ENCODE measurements at places on chromosomes 3 and 15.

DNA sequence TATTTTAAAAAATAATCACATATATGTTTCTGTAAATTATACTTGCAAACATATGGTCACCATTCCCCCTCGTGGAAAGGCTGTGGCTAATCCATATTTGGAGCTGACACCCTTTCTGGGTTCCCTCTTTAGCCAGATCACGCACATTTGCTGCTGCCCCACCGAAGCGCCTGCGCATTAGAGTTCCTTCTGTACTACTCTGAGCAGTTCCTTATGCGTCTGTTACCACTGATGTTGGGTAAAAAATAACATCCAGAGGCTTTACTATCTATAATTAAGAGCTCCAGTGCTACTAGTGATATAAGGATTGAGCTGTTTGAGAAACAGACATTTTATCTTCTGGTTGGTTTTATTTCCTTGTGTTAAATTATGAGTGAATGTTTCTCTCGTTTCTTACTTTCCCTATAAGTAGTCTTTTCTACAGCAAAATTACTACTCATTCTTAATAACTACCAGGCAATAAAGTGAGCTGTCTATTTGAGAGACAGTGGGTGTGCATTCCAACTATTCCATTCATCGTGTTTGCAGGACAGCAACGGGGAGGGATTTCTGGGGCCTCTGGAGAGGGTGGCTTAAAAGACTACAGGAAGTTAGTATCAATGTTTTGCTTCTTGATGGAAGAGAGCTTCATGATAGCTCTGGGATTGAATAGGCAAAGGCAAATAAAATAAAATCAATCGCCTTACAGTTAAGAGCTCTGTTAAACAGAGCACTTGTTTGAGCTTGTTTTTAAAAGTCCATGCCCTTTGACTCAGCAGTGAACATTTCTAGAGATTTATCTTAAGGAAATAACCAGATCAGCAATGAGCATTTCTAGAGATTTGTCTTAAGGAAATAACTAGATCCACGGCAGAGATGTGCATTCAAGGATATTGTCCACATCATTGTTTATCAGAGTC lies 245.2 kb downstream of the CD47 start:
- DNase-seq: no peak

DNA sequence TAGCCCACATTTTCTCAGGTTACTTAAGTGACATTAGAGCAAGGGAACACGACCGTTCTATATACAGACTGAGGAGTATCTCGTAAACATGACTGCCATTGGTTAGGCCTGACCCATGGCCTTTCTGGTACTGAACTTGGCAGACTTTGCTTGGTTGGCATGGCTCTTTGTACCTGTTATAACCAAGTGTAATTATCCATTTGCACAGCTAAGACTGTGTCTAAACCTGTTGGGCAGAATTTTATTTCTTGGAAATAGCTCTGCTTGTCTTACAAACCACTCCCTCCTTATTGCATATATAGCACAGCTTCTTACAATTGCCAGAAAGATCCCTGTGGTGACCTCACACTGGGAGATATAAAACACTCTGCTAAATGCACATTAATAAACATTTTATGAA lies 106.9 kb downstream of the P2RY1 start:
- DNase-seq: no peak

DNA sequence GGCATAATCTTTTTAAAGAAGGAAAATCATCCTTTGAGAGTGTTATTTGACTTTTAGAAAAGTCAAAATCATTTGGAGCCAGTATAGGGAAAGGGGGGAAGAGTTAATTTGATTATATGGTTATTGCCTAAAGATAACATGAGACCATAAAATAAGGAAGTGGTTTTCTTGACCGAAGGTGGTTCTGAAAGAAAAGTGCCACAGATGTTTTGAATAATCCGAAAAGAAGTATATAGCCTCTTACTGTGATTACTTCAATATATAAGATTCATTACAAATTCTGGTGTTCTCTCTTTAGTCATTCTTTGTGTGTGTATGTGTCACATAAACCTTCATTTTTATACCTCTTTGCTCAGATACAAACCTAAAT lies 1.1 kb downstream of the DNAJB11 start:
- DNase-seq: no peak

GRCh38 chr3:98581474-98581873 lies 11.9 kb downstream of the CPOX start:
- DNase-seq: no peak

- DNase-seq: no peak
Measured at GRCh38 chr3:13141183-13141582, 68.0 kb upstream of the IQSEC1 start.

GRCh38 chr3:196662711-196663571 lies 23.4 kb downstream of the NRROS start:
- DNase-seq: no peak

- no peak for DNase-seq
Measured at GRCh38 chr15:62545467-62546227, 380.6 kb upstream of the C2CD4B start.

- DNase-seq: peak; percentile 78
Measured at GRCh38 chr3:30199096-30199759, 407.2 kb upstream of the TGFBR2 start.

- DNase-seq: no peak
Measured at GRCh38 chr3:141371882-141372281, 3.6 kb downstream of the ZBTB38 start.

DNA sequence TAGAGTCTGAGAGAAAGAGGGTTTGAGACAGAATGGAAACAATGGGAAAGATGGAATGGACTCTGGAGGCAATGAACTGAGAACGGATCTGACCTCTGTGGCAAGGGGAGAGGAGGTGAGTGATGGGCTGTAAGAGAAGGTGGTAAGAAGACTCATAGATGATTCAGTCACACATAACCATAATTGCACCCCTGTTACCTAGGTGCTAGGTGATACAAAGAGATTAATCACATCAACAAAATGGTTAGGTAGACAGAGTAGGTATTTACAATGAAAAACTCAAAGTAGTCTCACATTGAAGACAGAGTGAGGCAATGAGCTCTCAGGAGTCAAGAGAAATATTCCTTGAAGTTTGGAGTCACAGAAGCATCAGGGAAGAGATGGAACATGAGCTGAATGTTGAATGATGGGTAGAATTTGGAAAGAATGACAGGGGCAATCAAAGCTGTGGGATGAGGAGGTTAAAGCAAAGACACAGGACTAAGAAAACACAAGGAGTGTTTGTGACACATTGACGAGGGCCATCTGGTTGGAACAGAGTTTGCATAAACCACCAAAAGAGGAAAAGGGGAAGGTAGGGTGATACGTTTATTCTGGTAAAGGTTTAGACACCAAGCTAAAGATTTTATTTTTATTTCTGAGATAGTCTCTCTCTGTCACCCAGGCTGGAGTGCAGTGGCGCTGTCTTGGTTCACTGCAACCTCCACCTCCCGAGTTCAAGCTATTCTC lies 32.7 kb downstream of the MME start:
- no peak for DNase-seq

GRCh38 chr3:184391266-184391665 lies 11.4 kb downstream of the CHRD start:
- DNase-seq: no peak

DNA sequence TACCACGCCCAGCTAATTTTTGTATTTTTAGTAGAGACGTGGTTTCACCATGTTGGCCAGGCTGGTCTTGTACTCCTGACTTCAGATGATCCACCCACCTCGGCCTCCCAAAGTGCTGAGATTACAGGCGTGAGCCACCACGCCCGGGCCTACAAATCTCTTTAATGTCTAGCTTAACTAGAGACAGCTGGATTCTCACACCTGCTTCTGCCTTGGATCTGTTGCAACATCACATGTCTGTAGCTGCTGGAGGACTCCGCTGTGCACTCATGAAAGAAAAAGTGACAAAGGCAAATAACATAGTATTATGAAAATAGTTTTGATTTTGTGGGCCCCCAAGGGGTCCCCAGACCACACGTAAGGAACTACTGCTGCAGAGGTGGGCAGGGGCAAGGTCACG lies 85.9 kb downstream of the NCEH1 start:
- no peak for DNase-seq

GRCh38 chr3:72128921-72129320 lies 344.0 kb upstream of the PROK2 start:
- DNase-seq: no peak

DNA sequence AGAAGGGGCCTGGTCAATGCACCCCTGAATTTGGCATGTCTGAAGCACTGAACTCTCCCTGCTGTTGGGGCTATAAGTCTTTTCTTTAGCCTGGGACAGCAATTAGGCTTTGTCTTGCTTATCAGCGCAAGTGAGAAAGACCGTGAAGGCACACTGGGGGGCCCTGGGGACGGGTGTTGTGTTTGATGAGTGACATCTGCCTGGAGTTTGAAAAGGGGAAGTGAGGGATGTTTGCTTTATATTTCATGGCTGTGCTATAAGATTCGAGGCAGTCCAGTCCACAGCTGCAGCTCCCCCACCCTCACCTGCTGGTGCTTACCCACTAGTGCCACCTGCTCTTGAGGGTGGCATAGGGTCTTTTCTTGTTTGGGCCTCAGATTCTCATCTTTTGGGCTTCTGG lies 44.8 kb downstream of the CEMIP start:
- DNase-seq: no peak

- no peak for DNase-seq
Measured at GRCh38 chr3:197369545-197369944, 71.1 kb upstream of the DLG1 start.

GRCh38 chr3:183824761-183825455 lies 469 bp downstream of the MAP6D1 start:
- DNase-seq: peak; percentile 19

DNA sequence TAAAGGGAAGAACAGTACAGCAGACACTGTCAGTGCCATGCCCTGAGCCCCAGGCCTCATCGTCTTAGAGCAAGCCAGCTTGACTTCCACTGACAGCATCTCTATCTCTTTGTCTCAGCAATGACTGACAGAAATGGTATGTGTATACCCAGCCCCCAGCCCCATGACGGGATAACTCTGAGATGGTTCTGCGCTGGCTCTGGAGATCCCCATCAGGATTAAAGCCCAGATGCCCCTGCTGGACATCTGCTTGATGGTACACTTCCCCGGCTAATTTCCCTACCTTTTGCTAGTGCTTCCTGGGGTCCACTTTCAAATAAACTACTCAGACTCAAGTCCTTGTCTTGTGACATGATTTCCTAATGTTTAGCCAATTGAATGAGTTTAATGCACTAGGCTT lies 7.6 kb downstream of the NMNAT3 start:
- no peak for DNase-seq

DNA sequence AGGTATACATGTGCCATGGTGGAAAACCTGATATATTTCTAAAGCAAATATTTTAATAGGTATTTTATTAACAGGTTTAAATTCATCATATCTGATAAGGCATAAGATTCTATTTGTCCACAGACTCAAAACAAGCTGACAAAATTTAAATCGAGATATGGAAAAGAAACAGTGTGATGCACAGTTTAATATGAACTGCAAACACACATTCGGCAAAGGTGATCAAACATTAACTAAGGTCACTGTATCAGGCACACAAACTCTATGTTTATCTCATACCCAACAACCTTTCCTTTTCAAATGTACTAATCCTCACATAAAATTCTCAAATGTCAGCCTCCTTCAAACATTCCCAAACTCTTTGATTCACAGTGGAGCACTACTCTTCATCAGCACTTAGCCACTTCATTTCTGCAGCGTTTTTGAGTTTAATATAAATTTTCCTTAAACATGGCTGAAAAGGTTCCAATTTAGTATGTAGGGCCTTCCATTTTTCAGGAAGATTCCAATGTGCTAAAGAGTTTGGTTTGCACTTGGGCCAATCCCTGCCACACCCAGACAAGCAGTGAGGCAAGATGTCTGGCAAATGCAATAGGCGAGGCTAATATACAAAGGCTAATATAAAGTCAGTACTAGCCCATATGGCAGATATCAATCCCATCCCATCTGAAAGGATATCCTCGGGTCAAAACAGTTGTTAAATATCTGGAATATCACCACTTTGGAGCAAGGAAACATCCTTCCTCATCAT lies 84.6 kb downstream of the GBE1 start:
- DNase-seq: no peak

DNA sequence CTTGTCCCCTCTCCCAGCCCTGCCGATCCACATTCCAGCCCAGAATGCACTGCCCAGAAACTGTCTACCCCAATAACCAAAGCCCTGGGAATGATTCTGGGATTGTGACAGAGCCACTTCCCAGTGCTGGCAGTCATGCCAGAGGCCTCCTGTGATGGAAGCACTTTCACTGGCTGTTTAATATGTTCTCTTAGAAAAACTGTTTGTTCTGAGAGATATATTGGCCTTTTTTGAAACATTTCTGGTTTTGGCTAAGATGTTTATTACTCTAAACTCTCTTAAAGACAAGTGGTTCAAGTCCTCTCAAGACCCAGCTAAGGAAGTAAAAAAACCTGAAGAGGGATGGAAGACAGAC lies 74.0 kb upstream of the HACD2 start:
- no peak for DNase-seq

- DNase-seq: no peak
Measured at GRCh38 chr15:99454107-99454809, 111.5 kb upstream of the MEF2A start.

DNA sequence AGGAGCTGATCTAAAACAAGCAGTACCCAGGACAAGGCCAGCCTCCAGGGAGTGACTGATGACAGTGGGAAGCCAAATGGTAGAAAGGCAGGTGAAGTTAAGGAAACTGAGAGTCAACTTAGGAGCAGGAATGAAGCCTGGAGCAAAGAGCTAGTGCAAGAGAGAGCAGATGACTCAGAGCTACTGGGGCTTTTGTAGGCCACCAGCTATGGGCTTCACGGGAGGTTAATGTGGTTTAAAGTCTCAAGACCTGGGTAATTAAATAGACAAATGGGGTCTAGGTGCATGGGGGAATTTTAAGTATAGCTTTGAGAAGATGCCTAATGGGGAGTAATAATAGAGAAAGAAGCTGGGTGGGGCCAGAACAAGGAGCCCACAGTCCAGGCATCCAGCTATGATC lies 3.1 kb downstream of the CD86 start:
- no peak for DNase-seq

GRCh38 chr3:122219242-122219872 lies 35.9 kb downstream of the CASR start:
- DNase-seq: no peak

GRCh38 chr15:90881978-90882721 lies 2.2 kb upstream of the FES start:
- DNase-seq: no peak

DNA sequence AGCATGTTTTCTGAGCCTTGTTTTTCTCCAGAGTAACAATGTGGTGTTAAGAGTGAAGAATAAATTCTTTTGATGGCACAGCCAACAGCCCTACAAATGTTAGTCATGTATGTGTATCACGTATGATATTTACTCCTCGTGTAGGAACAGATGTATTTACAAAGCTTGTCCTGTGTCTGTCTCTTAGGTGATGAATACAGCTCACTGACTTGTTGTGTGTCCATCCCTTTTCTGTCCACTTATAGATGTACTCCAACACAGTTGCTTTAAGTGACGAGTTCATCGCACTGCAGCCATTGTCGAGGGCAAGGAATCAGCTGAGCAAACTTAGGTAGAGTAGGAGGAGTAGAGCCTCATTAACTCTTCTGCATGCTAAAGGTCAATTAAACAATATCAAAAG lies 78.1 kb downstream of the DCUN1D1 start:
- DNase-seq: no peak

- DNase-seq: peak; percentile 66
Measured at GRCh38 chr15:71730277-71731144, 79.8 kb upstream of the NR2E3 start.

- DNase-seq: peak; percentile 99
Measured at GRCh38 chr3:8445861-8446260, 55.8 kb upstream of the LMCD1 start.

GRCh38 chr15:74174219-74174957 lies 878 bp downstream of the ISLR start:
- DNase-seq: no peak
